ENCODE measurements at places on chromosomes 4 and X.

GRCh38 chr4:41455206-41455605 lies 82.8 kb upstream of the LIMCH1 start:
- no peak for DNase-seq

DNA sequence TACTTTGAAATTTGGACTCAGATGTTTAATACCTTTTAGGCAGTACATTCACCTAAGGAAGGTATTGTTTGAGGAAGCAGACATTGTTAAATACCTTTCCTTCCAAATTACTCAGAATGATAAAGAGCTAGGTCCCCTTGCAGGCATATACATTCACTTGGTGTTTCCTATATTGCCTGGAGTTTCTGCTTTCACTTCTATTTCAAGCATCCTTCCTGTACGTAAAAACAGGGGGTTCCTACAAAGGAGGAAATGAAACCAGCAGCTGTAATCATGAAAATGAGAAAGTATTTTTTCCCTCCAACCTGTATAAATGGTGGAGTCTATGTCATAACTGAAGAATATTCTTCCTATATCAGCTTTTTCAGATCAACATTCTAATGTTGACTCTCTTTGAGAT lies 90.4 kb upstream of the RASGEF1B start:
- DNase-seq: no peak

DNA sequence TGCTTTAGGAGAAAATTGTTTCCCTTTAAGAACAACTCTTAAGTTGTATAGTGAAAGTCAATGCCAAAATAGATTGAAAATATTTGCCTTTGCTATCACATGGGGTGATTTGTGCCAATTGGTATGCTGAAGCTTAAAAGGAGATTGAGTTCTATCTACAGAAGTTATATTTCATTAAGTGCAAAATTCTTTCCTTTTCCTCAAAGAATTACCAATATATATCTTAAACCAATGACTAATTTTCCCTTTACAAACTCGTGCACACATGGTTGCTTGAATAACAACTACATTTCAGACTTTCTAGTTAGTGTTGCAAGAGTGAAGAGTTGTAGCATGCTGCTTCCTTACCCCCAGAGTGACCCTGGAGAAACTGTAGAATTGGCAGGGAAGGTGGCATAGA lies 990.0 kb upstream of the PABPC4L start:
- DNase-seq: no peak

- DNase-seq: no peak
Observed at GRCh38 chr4:15148199-15148598, 145.9 kb downstream of the CPEB2 start.
